Activated naive CD4-positive, alpha-beta T cell treated with Interleukin-2 at 50 U/mL for 16 hours (primary cell): ENCODE measurements at places on chromosomes 1 and 21.

DNA sequence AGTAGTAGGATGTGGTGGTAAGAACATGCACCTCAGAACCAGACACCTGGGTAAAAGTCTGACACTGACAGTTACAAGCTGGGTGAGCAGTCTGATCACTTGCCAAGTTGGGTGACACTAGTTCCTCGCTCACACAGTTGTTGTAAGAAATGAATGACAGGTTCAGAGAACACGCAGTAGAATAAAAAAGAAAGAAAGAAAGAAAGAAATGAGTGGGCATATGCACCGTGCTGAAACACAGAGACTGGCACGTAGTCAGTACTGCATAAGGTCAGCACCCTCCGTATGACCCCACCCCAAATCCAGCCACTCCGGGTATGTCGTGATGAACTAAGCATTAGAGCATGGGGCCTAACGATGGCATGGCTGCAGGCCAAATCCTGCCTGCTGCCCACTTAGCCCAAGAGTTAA is 90.6 kb downstream of the GLUL start:
- DNase-seq, result no peak

DNA sequence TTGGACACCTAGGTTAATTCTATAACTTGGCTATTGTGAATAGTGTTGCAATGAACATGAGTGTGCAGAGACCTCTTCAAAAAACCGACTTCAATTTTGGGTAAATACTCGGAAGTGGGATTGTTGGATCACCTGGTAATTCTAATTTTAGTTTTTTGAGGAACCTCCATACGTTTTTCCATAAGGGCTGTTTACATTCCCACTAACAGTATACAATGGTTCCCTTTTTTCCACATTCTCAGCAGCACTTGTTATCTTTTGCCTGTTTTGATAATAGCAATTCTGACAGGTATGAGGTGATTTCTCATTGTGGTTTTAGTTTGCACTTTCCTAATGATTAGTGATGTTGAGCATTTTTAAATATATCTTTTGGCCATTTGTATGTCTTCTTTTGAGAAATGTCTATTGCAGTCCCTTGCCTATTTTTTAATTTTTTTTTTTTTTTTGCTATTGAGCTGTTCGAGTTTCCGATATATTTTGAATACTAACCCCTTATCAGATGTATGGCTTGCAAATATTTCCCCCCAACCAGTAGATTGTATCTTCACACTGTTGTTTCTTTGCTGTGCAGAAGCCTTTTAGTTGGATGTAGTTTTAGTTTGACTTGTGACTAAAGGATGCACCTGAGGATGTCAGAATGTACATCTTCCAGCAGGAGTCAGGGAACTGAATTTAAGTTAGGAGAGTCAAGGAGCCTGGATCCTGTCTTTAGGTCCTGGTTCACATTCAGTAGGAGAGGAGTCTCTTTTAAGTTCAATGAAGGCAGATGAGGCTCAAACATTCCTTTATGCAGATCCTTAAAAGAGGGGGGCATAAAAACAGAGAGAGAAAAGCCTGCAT is 120.0 kb downstream of the S1PR1 start:
- DNase-seq, result no peak

- no peak for DNase-seq
Observed at GRCh38 chr1:106217765-106218164, 838.7 kb upstream of the PRMT6 start.

GRCh38 chr1:78570539-78570938 is 49.7 kb upstream of the IFI44L start:
- DNase-seq, result no peak

- DNase-seq, result no peak
Observed at GRCh38 chr1:157407367-157407766, 144.9 kb downstream of the FCRL5 start.

DNA sequence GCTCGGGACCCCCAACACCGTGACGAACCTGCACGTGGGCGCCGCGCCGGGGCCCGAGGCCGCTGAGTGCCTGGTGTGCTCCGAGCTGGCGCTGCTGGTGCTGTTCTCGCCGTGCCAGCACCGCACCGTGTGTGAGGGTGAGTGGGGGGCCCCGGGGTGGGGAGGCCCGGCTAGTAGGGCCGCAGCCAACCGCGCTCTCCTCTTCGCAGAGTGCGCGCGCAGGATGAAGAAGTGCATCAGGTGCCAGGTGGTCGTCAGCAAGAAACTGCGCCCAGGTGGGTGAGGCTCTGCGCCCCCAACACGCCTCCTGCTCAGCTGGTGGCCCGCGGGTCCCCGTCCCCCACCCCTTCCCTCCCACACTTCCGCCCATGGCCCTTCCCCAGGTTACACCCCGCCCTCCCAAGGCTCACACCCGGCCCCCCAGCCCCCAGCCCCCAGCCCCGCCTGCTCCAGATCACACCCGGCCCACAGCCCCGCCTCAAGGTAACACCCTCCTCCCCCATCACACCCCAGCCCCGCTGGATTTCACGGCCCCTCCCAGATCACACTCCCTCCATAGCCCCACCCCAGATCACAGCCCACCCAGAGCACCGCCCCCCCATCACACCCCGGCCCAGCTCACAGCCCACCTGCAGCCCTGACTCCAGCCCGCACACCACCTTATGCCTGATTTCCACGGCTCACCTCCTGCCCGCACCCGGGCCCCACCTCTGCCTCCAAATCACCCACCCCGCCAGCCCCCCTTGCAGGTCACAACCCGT is 2.4 kb upstream of the MMP23B start:
- peak; percentile 67 for DNase-seq

DNA sequence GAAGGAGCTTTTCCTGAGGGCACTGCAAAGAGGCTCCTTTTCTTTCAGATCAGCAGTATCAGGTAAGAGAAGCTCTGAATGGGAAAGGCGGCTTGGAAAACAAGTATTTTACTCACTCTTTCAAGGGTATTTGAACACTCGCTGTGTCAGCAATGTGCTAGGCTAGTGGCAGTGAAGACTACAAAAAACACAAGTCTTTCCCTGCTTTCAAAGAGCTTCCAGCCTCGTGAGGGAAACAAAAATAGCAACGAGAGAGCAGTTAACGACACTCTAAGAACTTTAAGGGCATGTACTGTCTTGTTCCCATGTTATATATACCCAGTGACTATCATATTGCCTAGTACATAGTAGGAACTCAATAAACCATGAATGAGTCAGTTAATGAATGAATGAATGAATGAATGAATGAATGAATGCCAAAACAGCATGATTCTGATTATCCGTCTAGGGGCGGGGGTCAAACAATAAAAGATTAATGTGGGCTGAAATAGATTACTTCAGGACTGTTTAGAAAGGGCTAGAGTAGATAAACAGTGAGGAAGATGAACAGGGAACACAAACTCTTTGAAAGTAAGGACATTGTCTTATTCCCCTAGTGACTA is 14.2 kb upstream of the MCOLN3 start:
- DNase-seq, result no peak

GRCh38 chr1:155339515-155340097 is 18.9 kb downstream of the RUSC1 start:
- no peak for DNase-seq

GRCh38 chr21:35423709-35424108 is 374.6 kb upstream of the RUNX1 start:
- no peak for DNase-seq

GRCh38 chr1:107436552-107437241 is 295.9 kb downstream of the NTNG1 start:
- no peak for DNase-seq

DNA sequence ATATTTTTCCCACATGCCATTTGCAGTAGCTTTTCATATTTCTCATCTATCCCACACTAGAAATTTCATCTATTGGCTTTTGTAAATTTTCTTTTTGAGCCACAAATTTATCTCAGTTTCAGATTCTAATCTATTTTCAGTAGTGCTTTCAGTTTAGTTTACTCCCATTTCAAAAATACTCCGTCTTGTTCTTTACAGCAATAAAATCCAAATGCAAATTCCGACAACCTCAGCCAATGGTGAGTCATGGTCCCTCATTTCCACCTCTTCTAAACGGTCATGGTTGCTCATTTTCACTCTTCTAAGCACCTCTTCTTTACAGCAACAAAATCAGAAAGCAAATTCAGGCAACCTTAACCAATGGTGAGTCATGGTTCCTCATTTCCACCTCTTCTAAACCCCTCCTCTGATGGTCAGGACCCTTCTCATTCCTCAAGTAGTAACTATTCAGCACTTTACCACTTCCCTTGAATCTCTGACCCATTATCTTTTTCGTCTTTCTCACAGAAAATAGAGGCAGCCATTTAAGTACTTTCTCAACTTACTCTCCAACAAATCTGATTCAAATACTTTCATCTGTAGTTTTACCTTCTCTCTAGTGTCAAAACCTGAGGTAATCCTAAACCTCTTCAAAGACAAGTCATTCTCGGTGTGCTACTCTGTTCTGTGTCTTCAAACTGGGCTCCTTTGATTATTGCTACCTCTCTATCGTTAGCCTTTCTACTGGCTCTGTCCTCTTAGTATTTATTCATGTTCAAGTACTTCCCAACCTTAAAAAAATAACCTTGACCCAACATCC is 34.4 kb downstream of the C21orf91 start:
- DNase-seq, result peak; percentile 46

- peak; percentile 63 for DNase-seq
Observed at GRCh38 chr1:209652873-209653401, 712 bp upstream of the LAMB3 start.

GRCh38 chr1:201286445-201286844 is 3.1 kb downstream of the PKP1 start:
- DNase-seq, result no peak

- DNase-seq, result no peak
Observed at GRCh38 chr1:228006786-228007048, at the start of gene WNT3A. Gene WNT3A, plus strand, starts transcription at chr1:228006998. Its CDS starts 131 bp downstream, at chr1:228007129.

GRCh38 chr21:15514073-15514946 is 215.5 kb upstream of the USP25 start:
- peak; percentile 41 for DNase-seq

GRCh38 chr1:156082309-156083091 is at the start of gene MEX3A:
Gene MEX3A, minus strand, starts transcription at chr1:156082465. Its CDS starts 467 bp downstream, at chr1:156081998.
- peak; percentile 65 for DNase-seq

DNA sequence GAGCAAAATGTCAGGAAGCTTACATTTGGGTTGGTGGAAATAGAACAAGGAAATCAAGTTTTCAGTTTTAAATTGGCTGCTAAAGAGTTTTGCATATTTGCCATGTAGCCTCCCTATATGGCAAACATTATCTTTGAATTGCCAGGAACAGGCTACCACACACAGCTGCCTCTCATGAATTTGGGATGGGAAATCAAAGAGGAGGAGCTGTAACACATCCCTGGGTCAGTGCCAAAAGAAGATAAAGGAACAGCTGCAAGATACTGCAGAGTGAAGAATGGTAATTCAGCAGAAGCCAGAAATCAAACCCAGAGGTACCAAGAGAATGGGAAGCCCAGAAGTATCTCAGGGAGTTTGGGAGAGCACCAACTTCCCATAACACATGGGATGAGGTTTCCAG is 18.6 kb upstream of the RASAL2 start:
- no peak for DNase-seq

- no peak for DNase-seq
Observed at GRCh38 chr1:205211839-205212536, 486 bp upstream of the DSTYK start.

DNA sequence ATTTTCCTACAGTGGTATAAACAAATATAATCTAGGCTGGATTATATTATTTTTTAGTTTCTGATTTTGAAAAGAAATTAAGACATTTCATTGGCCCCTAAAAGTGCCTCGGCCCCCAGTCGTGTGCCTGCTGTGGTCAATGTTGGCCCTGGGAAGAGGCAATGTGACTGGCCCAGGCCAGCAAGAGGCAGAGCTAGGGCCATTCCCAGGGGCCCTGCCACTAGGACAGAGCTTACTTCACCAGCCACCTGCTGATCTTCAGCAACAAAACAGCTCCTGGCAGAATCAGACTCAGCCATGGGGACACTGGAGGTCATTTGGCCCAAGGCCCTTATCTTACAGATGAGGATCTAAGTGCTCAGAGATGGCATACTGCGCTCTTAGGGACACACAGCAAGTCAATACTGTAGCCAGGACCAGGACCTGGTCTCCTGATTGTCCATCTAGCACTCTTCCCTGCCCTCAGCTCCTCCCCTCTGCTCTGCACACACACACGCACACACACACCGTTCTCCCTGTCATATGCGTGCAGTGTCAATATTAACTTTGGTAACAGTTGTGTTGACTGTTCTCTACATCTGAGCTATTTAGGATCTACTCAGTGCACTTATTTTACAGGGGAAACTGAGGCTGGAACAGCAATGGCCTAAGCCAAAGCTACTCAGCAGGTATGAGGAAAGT is 16.6 kb upstream of the KLHDC7A start:
- DNase-seq, result no peak

DNA sequence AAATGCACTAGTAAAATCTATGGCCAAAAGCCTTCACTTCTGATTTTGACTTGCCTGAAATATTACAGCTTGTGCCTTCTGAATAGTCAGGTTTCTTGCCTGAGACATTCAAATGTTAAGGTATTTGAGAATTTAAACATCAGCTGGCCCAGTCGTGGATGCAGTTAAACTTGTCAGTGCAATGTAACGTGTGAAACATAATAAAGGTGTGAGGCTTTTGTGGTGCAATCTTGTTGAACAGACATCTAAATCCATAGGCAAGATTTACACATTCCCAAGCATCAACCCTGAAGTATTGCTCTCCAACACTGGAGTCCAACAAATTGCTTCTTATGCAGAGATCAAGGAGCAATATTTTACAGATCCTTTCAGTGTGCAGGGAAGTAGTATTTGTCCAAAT is 4.4 kb downstream of the CCN1 start:
- DNase-seq, result no peak

GRCh38 chr1:3132660-3133059 is 63.7 kb downstream of the PRDM16 start:
- no peak for DNase-seq

- no peak for DNase-seq
Observed at GRCh38 chr1:2030076-2030871, 11.1 kb downstream of the GABRD start.

- no peak for DNase-seq
Observed at GRCh38 chr21:40120940-40121575, 253.8 kb downstream of the PCP4 start.

GRCh38 chr21:31945141-31945540 is 72.3 kb downstream of the HUNK start:
- no peak for DNase-seq

DNA sequence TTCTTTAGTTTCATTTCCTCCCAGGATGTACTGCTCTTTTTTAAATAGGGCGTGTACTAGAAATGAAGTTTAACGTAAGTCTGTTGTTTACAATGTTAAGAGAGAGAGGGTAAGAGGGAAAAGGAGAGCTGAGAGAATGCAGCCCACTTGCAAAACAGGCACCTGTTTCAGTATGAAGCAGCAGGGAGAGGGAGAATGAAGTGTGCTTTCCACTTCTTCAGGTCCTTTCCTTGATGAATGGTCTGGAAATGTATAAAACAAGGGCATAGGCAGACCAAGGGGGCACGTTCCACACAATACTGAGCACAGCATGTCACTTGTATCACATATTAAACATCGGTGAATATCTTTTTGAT is 2.0 kb downstream of the KCNA3 start:
- peak; percentile 22 for DNase-seq

GRCh38 chr1:3922851-3923250 is 22.8 kb upstream of the C1orf174 start:
- no peak for DNase-seq
